ENCODE measurements at places on chromosomes 6 and 20. TPM values are rescaled to one million over a fixed set of nuclear protein-coding genes. Genes with fewer than 3 reads are reported as not detected.

The SRSF12 gene
- total RNA-seq: 0.03 TPM

The PBOV1 gene
- not detected for total RNA-seq

The MUCL3 gene
- total RNA-seq: not detected

The BHLHE23 gene
- not detected for total RNA-seq

The MAFB gene
- total RNA-seq: 0.79 TPM

The GPSM3 gene
- 1.5 TPM for total RNA-seq

The PLCG1 gene
- 71.7 TPM for total RNA-seq

The APCDD1L gene
- total RNA-seq: 173 TPM

The AIF1 gene
- not detected for total RNA-seq

The SLC12A5 gene
- total RNA-seq: 0.07 TPM

The BPI gene
- total RNA-seq: 0.30 TPM

The TSBP1 gene
- total RNA-seq: not detected

Data from smooth muscle cell of the pulmonary artery (primary cell).